ENCODE measurements at places on chromosomes 13 and 19.

- peak; percentile 23 for DNase-seq
Measured at GRCh38 chr19:35714601-35715354, 3.0 kb upstream of the KMT2B start.

- DNase-seq, result no peak
Measured at GRCh38 chr13:42056583-42056982, 8.1 kb downstream of the DGKH start.

DNA sequence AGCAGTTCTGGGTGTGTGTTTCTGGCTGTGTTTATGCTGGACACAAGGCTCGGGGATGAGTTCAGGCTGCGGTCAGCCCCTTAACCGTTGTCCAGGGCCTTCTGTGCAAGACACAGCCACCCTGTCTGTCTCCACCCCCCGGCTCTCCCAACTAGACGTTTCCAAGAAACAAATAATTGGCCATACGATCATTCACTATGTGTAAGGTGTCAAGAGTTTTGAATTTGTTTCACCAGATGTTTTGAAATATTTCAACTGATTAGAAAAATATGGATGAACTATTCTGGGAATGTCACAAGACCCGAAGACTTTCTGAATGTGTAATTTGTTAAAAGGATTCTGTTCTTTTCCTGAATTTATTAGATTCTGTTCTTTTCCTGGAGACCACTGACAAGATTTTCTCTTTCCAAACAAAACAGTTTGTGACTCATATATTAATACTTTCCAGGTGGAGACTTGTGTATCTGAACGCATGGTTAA lies 318.2 kb downstream of the MYO16 start:
- DNase-seq, result no peak

- DNase-seq, result no peak
Measured at GRCh38 chr19:50686310-50687032, 33.1 kb downstream of the SHANK1 start.

GRCh38 chr19:1019980-1020867 lies 699 bp downstream of the TMEM259 start:
- DNase-seq, result peak; percentile 52

- DNase-seq, result peak; percentile 82
Measured at GRCh38 chr13:110109140-110109783, 197.7 kb downstream of the COL4A1 start.

DNA sequence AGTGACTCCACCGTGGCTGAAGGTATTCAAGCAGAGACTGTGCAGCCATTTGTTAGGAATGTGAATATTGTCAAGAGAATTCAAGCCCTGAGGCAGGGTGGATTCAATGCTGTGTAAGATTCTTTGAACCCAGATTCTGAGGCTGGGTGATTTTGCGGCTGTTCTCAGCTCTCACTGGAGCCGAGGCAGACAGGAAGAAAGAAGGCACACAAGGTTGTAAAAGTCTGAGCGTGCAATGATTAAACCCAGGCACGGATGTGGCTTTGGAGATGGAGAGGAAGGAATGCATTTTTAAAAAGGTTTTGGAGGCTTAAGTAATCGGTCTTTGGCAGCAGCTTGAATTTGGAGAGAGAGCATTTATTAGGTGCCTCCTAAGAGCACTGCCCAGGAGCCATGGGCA lies 187.9 kb downstream of the KATNAL1 start:
- DNase-seq, result peak; percentile 77

GRCh38 chr19:18932216-18932841 lies 8.7 kb downstream of the HOMER3 start:
- DNase-seq, result peak; percentile 49

GRCh38 chr13:27775943-27776342 lies 16.3 kb upstream of the GSX1 start:
- no peak for DNase-seq

DNA sequence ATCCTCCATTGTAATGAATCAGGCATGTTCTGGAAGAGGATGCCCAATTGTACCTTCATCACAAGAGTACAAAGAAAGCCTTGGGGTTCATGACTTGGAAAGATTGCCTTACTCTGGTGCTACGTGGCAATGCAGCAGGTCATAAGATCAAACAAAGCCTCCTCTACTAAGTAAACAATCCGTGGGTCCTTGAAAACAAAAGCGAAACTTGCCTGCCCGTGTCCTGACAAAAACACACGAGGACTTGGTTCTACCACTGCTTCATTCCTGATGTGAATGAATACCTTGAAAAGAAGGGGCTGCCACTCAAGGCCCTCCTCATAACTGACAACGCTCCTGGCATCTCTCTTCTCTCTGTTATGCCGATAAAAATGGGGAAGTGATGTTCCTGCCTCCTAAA lies 18.9 kb downstream of the ZNF563 start:
- DNase-seq, result no peak

DNA sequence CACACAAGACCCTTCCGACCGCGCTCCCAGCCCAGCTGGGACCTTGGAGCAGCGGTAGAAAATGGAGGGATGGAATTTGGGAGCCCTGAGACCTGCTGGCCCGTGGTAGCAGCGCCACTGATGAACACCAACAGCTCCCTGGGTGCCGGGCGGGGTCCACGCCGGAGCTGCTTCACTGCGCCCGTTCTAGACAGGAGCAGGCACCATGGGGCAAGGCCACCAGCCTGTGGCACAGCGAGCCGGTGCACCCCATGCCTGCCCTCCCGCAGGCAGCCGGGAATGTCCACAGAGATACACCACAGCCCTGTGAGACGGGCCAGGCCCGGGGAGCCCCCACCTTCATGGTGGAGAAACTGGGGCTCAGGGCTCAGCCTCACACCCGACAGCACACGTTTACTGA lies 9.9 kb upstream of the SHC2 start:
- DNase-seq, result no peak

DNA sequence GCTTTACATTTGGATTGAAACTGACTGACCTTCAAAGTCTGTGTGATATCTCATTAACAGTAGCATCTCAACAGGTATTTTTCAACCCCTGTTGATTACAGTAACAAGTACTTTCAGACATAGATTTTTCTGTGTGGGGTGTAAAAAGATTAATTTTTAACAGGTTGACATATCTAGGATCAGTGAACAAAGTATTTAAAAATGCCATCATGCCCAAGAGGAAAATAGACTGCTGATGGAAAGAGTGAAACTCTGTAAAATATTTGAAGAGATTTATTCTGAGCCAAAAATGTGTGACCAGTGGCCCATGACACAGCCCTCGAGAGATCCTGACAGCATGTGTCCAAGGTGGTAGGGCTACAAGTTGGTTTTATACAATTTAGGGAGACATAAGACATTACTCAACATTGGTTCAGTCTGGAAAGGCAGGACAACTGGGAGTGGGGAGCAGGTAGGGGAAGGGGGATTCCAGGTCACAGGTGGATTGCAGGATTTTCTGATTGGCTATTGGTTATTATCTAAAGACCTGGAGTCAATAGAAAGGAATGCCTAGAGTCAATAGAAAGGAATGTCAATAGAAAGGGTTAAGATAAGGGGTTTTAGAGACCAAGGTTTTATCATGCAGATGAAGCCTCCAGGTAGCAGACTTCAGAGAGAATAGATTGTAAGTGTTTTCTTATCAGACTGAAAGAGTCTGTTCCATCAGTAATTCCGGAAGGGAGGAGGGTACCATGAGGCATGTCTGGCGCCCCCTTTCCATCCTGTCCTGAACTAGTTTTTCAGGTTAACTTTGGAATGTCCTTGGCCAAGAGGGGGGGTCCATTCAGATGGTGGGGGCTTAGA lies 29.1 kb downstream of the TNFRSF19 start:
- DNase-seq, result no peak

DNA sequence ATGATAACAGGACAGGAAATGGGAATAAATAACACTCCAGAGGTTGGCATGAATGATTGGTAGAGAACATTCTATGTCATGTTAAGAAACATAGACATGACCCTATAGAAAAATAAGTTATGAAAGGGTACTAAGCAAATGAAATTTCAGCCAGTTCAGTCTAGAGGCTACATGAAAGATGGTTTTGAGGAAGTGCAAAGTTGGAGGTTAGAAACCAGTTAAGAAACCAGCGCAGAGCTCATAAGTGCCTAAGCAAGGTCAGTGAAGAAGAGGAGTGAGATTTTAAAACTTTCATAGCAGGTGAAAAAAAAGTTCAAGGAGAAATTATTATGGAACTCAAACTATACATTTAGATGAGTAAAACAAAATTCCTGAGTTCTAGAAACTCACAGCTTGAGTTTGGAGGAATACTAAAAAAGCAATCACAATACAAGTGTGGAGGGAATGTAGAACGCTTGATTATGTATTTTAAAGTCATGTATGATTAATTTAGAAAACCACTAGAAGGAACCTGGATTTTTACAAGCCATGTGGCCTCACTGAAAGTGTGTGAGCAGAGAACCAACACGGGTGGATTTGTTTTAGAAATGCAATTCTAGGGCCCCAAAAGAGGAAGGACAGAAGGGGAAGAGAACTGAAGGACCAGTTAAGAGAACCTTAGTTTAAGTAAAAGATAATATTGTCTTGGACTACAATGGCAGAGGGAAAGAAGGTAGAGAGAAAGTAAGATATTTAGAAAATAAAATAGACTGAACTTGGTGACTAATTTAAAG lies 162.4 kb downstream of the PCDH20 start:
- no peak for DNase-seq

- DNase-seq, result peak; percentile 70
Measured at GRCh38 chr13:114140131-114140905, 7.9 kb upstream of the RASA3 start.

GRCh38 chr13:82687884-82688283 lies 1194.4 kb downstream of the SLITRK1 start:
- DNase-seq, result no peak

DNA sequence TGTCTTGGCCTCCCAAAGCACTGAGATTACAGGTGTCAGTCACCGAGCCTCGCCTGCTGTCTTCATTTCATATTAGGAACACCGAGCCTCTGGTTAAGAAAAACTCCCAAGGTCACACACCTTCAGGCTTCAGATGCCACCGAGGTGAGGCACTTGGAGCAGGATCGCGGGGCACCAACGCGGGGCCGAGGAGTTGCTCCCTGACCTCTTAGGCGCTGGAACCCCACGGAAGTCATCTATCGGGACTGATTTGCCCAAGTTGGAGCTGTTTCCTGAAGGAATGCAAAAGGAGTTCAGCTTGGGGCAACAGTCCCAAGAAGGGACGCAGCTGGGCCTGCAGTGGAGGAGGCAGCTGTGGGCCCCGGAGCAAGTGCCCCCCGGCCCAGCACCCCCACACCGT lies 50.3 kb upstream of the XPO4 start:
- no peak for DNase-seq

DNA sequence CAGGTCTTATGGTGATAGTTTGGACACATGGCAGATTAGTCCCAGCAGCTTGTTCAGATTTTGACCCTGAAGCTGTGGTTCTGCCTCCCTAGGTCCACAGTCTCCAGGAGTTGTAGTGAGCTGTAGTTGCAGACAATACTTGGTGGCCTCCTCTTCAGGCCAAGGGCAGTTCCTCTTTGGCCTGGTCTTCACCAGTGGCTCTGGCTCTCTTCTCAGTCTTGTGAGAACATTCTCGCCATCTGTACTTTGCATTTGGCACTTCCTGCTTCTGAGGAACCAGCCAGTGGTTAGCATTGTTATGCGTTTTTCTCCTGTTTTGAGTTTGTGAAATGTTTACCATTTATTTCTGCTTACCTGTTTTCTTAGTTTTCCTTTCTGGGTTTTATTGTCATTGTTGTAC lies 40.7 kb downstream of the PCCA start:
- DNase-seq, result peak; percentile 78

DNA sequence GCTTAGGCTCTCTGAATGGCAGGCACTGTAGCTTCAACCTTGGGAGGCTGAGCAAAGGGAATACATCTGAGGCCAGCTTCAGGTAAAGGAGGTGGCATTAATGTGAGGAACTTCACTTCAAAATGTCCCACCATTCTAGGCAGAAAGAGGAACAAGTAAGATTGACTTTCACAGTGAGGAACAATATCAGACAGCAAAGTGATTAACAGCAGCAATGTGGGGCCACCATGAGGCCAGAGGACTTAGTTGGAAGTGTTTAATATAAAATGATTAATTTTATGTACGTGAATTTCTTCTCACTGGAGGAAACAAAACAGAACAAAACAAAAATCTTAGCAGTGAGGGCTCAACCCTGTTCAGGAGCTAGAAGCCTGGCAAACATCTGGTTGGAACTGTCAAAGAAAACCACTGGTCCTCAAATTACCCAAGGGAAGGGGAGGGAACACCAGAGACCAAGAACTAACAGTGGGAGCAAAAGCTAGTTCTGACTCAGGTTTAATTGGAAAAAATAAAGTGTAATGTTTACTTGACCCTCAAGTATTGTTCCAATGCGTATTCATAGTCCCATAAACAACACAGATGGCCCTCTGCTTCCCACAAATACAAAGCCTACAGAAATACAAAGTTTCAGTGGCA lies 43.9 kb upstream of the FRY start:
- peak; percentile 45 for DNase-seq

- peak; percentile 18 for DNase-seq
Measured at GRCh38 chr13:80224468-80224867, 116.5 kb downstream of the SPRY2 start.

DNA sequence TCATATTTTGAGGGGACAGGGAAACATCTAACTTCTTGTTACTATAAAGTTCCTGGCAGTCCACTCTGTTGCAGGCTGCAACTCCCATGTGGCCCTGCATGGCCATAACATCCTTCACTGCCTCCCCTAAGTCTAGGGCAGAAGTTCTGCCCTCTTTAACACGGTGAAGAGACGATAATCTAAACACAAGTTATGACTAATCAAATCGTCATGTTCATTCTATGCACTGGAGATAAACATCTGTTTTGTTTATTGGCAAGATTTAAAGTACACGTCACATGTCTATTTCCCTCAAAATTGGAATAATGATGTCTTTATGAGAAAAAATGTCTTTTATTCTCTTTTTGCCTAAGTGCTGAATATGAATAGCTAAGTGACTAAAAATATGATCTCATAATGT lies 1629.4 kb downstream of the PCDH9 start:
- DNase-seq, result no peak

- no peak for DNase-seq
Measured at GRCh38 chr13:43030548-43030947, 7.2 kb downstream of the DNAJC15 start.

GRCh38 chr19:11182994-11183393 lies 14.4 kb downstream of the KANK2 start:
- no peak for DNase-seq

- no peak for DNase-seq
Measured at GRCh38 chr19:29644210-29644609, 21.1 kb upstream of the PLEKHF1 start.

- peak; percentile 58 for DNase-seq
Measured at GRCh38 chr13:30033681-30034457, 183.5 kb upstream of the UBL3 start.

- DNase-seq, result no peak
Measured at GRCh38 chr13:68254151-68254550, 1024.0 kb upstream of the PCDH9 start.

GRCh38 chr19:57888560-57889231 lies at the start of gene ZNF814:
ZNF814 (minus strand) TSS chr19:57889037; CDS start chr19:57888802, 235 bp downstream.
- peak; percentile 14 for DNase-seq

DNA sequence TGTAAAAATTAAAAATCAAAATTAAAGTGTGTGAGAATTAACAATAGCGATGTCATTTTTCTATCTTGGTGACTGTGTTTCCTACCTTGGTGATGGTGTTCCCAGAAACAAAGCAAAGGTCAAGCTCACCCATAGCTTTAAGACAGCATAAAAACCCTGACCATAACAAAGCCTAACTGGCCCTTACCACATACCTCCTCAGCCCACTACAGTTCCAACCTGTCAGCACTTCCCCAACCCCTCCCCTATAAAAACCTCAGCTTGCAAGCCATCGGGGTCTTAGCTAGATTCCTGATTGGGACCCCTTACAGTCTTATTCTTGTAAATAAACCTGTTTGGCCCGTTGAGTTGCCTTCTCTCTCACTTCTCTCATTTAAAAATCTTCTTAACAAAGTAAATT lies 484.4 kb upstream of the PCDH20 start:
- no peak for DNase-seq

- no peak for DNase-seq
Measured at GRCh38 chr19:17909003-17909732, 23.6 kb upstream of the CCDC124 start.
